Stimulated activated CD8-positive, alpha-beta memory T cell treated with anti-CD3 and anti-CD28 coated beads, Interleukin-4, amount 100 ng/mL, for 4 hours (primary cell): ENCODE measurements at places on chromosomes 16 and 17.

- DNase-seq = no peak
Measured at GRCh38 chr17:9886141-9886930, 18.7 kb downstream of the RCVRN start.

- no peak for DNase-seq
Measured at GRCh38 chr17:63498626-63499195, 21.9 kb downstream of the ACE start.

DNA sequence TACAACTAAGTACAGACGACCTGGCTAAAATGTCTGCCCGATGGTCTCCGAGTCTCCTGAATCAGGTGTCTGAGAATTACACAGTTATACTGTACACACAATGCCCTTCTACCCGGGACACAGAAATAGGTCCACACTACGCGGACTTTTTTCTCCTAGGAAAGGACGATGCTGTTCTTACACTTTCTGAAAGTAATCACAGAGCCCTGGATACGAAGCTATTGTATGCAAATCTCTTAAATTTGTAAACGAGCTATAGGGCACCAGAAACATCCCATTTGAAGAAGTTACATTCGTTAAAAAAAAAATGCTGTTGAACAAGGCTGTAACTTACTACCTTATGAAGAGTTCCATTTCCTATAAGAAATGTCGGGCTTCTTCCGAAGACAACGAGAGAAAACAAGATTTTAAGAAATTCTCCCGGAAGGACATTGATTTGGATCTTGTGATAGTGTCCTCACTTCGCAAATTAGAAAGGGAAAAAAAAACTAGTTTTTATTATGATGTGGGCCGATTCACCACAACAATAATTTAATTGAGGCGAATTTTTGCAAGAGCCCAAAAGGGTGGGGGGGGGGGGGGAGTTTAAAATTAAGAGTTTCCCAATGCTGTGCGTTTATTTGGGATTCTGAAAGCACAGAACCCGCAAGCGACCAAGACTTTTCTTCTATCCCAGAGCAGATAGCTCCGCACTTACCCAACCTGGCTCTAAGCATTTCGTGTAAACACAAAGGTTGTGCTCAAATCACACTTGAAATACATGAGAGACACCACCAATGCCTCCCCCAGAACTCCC is 1.5 kb upstream of the SOX9 start:
- DNase-seq = no peak

- DNase-seq = no peak
Measured at GRCh38 chr16:75087375-75087979, 29.1 kb downstream of the LDHD start.

DNA sequence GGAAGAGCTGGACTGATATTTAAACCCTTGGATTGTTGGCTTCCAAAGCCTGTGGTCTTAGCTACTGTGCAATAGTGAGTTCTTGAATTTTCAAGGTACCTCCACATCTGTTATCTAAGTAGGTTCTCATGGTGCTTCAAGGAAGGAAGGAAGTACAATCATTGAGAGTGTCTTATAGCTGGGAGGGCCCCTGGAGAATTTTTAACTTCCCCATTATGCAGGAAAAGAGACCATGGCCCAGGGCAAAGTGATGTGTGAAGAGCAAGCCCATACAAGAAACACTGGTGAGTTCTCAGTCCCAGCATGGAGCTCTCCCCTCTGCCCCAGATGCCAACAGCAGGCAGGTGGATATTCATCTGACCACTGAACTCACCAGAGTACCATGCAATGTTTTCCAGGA is 169.0 kb upstream of the IRX6 start:
- DNase-seq = no peak

DNA sequence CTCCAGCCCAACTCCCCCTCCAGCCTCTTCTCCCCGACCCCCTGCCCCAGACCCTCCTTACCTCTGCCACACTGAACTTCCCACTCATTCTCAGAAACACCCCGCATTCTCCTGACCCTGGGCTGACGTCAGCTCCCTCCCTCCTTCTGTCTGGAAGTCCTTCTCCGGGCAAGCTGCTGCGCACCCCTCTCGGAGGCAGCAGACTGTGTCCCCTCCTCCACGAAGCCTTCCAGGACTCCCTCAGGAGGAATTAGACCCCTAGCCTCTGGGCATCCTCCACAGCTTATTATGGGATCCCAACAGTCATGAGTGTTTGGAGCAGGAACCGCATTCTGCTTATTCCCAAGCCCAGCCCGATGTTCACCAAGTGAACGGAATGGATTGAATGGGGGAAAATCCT is 3.4 kb upstream of the RPL38 start:
- no peak for DNase-seq

DNA sequence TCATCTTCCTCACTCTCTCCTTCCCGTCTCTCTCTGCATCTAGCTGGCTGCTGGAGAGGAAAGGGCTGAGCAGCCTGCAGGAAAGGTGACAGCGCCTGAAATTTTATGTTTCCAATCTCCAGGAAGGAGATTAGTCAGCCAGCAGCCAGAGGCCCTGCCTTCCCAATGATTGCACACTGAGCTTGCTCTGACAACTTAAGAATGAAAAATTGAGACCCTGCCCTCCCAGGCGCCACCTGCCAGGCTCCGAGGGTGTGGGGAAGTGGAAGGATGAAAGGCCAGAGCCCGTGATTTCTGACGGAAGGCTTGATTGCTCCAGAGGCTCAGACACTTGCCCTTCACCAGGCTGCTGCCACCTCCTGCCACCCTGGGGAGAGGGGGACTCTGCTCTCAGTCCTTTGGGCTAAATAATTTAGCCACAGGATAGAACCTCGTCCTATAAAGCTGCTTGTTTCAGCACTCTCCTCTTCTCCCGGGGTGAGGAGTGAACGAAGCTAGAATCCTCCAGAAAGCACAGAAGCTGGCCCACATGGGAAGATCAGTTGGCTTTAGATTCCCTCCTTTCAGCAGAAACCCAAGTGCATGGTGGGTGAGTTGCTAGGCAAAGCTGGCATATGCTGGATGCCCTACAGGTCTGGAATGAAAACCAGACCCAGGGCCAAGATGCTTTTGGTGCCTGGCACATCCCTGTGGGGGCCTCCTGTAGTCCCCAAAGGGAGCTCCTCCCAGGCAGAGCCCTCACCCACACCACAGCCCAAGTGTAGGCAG is 33.5 kb downstream of the GRIN2C start:
- no peak for DNase-seq
